Right renal cortex interstitium (tissue), 3 donors: ENCODE measurements at places on chromosomes 3 and 15. TPM values are rescaled to one million over a fixed set of nuclear protein-coding genes. Genes with fewer than 3 reads are reported as not detected.

DNA sequence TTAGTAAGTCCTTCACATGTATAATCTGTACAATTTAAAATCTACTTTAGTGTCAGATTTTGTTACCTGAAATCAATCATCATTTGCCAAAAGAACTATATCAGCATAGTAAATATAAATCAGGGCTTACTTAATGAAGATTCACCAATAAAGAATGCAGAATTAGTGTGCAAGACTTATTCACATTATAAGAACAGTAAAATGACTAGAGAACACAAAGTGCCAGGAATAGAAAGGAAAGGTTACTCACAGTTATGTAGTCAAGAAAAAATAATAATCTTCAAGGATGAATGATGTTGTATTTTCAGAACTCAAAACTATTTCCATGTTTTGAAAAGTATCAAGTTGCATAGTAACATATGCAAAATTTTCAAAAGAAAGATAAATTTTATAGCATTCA is 891.9 kb downstream of the ROBO1 start:
- DNase-seq, result no peak

The PRICKLE2 gene
- 19.0 TPM for polyA plus RNA-seq

DNA sequence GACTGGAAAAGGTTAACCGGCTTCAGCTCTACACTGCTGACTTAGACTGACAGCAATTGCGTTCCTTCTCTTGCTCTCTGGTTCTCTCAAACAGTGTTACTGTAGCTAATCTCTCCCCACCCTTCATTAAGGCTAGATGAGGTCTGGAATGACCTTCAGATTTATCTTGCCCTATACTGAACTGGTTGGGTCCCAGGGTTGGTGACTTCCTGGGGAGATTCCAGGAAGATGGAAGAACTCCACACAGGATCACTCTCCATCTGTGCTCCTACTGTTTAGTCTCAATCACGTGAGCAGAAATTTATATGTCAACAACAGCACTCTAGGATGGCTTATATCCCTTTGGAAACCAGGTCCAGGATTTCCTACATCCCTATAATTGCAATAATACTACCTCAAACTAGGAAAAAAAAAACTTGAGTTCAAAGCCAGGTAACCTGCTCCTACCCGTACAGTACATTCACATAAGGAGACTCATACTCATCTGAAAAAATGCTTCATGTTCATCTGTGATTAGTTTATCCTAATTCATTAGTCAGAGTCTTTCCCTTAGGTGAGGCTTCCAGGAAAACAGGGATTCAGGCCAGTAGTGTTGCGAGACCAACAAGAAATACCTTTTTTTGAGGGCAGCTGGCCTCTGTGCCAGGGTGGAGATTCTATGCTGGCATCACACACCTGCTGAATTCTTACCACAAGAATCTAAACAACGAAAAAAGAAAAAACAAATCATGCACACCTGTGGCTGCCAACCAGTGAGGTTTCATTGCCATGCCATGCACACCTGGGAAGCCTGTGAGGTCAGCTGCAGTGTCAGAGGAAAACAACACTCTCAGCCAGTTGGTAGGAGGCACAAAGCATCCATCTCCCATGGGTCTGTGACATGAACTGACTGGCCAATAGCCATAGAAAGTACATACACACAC is 297.3 kb downstream of the MECOM start:
- DNase-seq, result no peak

DNA sequence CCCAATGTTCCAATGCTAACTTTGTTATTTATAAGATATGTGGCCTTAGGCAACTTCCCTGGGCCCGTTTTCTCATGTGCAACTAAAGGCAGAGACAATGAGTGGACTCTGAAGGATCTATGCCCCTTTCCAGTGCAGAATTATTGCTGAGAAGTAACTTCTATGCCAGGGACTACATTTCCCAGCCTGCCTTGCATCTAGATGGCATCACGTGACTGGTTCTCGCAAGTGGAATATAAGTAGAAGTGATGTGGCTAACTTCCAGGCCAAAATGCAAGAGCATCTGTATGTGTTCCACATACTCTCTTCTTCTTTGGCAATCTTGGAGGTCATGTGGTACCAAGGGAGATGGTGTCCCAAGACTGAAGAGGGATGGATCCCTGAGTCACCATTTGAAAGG is 674.4 kb downstream of the NTRK3 start:
- DNase-seq, result no peak

The SKOR1 gene
- 0.16 TPM for polyA plus RNA-seq

- DNase-seq, result no peak
Measured at GRCh38 chr15:72184165-72184811, 13.3 kb downstream of the GRAMD2A start.

DNA sequence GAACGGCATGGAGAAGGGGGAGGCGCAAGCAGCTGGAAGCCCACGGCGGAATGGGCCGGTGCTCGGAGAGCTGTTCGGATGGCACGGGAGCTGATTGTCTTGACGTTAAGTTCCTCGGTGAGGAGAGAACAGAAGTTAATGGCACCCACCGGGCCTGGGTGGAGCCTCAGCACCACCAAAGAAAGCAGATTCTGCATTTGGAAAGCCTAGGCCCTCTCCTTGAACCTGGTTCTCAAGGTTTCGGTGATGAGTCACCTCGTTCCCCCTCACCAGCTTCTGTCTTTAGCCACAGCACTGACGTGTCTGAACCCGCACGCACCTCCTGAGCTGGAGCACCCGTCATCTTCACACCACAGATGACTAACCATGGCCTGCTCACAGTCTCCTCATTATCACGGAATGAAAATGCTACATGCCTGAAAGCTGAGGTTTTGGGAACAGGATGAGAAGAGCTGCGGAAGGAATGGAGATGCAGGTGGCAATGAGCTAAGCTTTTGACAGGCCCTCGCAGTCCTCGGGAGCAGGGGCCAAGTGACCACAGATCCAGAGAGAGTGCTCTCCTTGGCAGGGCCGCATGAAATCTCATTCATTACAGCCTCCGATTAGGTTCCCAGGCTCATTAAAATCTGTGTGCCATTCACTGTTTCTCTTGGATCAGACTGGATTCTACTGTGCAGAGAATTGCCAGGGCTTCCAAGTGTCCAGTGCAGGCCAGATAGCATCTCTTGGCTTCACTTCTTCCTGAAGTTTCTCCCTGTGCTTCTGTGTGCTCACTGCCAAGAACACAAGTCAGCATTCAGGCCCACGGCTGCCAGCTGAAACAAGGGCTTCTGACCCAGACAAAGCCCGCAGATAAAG is 96.3 kb upstream of the DLG1 start:
- DNase-seq, result no peak

- DNase-seq, result no peak
Measured at GRCh38 chr15:52349052-52349700, 53.6 kb upstream of the MYO5C start.

DNA sequence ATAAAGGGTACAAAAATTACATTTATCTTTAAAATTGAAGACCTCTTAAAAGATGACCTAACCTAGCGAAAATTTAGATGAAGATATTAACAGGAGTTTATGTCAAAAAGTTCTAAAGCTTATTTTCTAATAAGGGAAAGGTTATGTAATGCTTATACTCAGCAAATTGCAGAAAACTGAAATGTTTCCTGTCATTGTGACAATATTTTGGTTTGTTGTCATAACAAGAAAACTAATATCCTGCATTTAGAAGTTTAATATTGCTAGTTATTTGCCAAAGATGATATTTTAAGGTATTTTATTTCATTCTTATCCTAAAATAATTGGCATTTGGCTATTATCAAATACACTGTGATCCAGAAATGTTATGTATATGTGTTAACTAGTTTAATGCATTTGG is 294.5 kb downstream of the C3orf38 start:
- no peak for DNase-seq

DNA sequence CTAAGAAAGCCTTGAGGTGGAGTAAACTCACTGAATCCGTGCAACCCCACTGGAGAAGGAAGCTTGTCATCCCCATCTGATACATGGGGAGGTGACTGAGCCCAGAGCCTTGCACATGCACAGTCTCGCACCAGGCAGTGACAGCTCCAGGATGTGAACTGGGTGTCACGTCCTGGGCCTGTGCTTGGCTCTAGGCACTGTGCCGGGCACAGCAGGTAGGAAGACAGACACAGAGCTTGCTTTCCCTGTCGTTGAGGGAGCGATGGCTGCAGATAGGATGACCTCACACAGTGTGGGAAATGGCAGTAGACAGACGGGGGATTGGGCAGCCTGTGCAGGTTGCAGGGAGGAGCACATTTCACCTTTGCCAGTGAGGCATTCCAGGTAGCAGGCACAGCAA is 12.2 kb upstream of the ATP2B2 start:
- DNase-seq, result no peak

The UROC1 gene
- 0.07 TPM for polyA plus RNA-seq

DNA sequence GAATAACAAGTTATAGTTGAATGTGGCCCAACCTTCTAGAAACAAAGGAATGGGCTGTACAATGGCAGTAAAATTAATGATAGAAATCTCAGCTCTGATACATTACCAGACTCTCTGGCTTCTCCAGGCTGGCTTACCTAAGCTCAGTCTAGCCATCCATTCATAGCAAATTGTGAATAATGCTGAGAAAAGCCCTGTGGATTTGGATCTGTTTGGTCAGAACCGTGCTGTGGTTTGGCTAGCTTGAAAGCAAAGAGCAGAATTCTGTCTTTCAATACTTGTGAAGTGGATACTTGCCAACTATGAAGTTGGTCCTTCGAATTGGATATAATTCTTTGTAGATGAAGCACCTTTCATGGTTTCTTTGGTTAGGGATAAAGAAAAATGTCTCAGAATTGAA is 199.1 kb downstream of the EPHA3 start:
- no peak for DNase-seq

The FMN1 gene
- 16.4 TPM for polyA plus RNA-seq

DNA sequence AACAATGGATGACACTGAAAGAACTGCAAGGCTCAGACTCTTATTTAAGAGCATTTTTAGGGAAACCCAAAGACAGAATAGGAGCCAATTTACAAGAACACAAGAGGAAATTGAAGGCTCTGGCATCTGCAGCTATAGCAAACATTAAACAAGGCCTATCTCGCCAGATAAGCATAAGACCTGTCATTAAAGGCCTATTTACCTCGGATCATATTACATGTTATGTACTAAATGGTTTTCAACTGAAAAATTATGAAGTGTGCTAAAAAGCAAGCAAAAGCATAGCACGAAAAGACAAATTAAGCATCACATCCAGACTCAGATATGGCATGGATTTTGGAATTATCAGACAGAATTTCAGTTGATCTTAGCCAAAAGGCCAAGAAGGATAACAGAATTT is 617.1 kb downstream of the SQOR start:
- DNase-seq, result no peak
